ENCODE measurements at places on chromosomes 6 and 20.

DNA sequence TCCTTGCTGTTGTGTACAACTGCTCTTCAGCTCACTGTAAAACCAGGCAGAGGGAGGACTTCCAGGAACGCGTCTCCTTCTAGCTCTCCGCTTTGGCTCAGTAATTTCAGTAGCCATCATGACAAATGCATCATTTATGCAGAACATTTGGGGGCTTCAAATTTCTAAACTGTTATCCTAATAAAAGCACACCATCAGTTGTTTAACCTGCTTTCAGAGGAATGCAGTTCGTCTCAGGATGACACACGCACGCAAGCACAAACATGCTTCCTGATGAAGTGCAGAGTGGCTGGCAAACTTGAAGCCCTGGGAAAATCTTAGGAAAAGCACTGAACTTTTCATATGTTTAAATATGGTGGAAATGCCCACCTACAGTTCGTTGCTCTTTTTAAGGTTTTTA is 24.4 kb downstream of the SLC22A23 start:
- H3K27ac ChIP-seq, result no peak overlapping the region
- DNase-seq, result no peak
- H3K4me1 ChIP-seq, result peaks cover 6% of the 10 kb centered on the region
- H3K36me3 ChIP-seq, result no peaks in the 10 kb centered on the region
- H3K4me3 ChIP-seq, result no peak overlapping the region

DNA sequence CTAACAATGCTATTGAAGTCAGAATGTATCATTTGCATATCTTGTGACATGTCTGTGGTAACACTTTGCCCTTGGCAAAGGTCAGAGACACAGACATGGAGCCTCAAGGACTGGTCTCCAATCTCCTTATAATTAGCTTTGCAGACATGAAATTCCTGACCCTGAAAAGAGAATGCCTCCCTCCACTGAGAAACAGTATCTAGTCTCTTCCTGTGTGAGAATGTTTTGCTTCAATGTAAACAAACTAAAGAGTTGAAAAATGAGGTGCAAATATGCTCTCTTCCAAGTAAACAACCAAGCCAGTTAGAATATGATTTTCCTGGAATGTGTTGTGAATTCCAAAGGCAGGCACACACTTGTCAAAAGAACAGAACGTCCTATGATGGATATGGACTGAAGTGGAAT is 407.1 kb upstream of the MARCKS start:
- DNase-seq, result no peak
- H3K27ac ChIP-seq, result no peak overlapping the region
- H3K4me3 ChIP-seq, result no peak overlapping the region
- no peaks in the 10 kb centered on the region for H3K27me3 ChIP-seq

DNA sequence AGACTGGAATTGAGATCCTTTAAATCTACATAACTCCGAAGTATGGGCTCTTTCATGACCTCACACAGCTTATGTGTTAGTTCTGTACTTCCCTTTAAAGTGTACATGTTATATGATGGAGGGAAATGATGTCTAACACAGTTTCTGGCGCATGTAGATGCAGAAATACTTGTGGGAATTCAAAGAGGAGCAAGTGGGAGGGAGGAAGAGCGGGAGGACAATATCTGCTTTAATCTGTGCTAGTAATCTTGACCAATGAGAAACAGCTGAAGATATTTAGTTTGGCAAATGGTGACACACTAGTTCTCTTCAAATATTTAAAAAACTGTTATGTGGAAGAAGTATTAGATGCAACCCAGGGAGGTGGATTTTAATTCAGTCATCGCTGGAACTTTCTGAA is 62.9 kb upstream of the PLEKHG1 start:
- no peaks in the 10 kb centered on the region for H3K27me3 ChIP-seq
- DNase-seq, result no peak
- no peak overlapping the region for H3K27ac ChIP-seq
- H3K4me1 ChIP-seq, result peaks cover 4% of the 10 kb centered on the region
- H3K4me3 ChIP-seq, result no peak overlapping the region
- no peaks in the 10 kb centered on the region for H3K36me3 ChIP-seq

GRCh38 chr6:169964486-169965180 is 213.2 kb downstream of the ERMARD start:
- no peak overlapping the region for H3K27ac ChIP-seq
- H3K36me3 ChIP-seq, result no peaks in the 10 kb centered on the region
- H3K4me1 ChIP-seq, result peaks cover 12% of the 10 kb centered on the region
- no peak overlapping the region for H3K4me3 ChIP-seq

DNA sequence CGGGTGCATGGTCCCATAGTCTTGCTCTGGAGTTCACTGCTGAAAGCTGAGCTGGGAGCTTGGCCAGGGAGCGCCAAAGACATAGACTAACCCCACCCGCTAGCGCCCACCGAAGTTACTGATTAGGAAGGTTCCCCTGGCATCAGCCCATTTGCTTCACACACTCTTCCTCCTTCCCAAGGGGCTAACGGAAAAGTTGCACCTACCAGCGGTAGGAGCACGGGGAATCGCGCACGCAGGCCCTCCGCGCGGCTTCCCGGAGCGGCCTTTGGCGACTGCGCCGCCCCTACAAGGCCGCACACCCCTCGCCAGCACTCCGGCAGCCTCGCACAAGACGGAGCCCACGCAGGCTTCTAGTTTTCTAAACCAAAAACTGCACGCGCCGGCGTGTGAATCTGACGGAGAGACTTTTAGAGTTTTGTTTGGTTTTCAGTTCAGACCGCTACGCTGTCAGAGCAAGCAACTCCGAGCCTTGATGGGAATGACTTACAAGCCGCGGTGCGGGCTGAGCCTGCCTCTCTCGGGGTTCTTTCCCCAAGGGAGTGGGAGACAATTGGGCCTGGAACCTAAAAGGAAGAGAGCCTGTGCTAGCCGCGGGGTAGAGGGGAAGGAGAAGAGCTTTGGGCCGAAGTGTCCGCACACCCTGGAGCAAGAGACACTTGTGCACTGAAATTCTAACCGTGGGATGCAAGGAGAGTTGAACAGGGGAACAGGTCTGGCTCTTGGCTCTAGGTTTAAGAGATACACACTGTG is 891 bp upstream of the POU3F2 start:
- no peak overlapping the region for H3K27ac ChIP-seq
- peaks cover 52% of the 10 kb centered on the region for H3K4me1 ChIP-seq
- peak overlapping the region; percentile 62 for H3K4me3 ChIP-seq
- no peaks in the 10 kb centered on the region for H3K36me3 ChIP-seq
- DNase-seq, result peak; percentile 52

DNA sequence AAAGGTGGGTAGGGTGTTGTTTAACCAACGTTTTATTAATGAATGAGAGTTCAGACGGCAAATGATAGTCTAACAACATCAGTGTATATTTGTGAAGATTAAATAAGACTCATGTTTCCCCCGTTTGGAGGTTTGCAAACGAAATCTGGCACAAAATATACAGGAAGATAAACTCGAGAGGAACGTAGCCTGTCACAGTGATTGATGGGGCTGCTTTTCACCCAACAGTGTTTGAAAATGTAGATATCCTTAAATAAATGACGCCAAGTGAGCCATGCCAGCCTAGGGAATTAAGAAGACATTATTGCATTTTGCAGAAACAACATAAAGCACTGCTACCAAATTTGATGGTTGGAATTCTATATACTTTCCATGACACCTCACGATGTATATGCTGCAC is 696.5 kb upstream of the FLRT3 start:
- H3K27me3 ChIP-seq, result no peaks in the 10 kb centered on the region
- H3K27ac ChIP-seq, result no peak overlapping the region

Measured in lower lobe of right lung (tissue), 2 donors.